ENCODE measurements at places on chromosomes 2 and 18.

GRCh38 chr18:40489301-40489700 lies 1465.7 kb upstream of the PIK3C3 start:
- no peak for DNase-seq

DNA sequence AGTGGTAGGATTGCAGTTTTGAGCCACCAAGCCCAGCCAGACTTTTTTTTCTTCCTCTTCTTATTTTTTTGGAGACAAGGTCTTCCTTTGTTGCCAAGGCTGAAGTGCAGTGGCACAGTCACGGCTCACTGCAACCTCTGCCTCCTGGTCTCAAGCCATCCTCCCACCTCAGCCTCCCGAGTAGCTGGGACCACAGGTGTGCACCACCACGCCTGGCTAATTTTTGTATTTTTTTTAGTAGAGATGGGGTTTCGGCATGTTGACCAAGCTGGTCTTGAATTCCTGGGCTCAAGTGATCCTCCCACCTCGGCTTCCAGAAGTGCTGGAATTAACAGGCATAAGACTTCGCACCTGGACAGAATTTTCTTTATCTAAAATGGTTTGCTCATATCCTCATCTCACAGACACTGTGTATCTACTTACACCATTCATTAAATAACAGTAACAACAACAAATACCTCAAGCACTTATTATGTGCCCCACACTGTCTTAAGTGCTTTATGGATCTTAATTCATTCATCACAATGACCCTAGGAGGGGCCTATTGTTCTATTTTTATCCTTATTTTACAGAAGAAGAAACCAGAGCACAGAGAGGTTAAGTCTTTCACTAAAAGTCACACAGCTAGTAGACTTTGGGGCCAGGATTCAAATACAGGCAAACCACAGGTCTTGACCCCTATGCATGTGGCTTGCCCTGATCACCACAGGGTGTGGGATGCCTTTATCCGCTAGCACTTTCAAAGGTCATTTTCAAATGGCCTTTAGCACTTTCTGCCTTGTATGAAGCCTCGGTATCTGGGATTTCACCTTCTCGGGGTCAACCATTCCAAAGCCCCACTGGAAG lies 39.6 kb downstream of the MYCN start:
- DNase-seq = no peak

GRCh38 chr2:31051258-31052140 lies 86.7 kb downstream of the GALNT14 start:
- no peak for DNase-seq

DNA sequence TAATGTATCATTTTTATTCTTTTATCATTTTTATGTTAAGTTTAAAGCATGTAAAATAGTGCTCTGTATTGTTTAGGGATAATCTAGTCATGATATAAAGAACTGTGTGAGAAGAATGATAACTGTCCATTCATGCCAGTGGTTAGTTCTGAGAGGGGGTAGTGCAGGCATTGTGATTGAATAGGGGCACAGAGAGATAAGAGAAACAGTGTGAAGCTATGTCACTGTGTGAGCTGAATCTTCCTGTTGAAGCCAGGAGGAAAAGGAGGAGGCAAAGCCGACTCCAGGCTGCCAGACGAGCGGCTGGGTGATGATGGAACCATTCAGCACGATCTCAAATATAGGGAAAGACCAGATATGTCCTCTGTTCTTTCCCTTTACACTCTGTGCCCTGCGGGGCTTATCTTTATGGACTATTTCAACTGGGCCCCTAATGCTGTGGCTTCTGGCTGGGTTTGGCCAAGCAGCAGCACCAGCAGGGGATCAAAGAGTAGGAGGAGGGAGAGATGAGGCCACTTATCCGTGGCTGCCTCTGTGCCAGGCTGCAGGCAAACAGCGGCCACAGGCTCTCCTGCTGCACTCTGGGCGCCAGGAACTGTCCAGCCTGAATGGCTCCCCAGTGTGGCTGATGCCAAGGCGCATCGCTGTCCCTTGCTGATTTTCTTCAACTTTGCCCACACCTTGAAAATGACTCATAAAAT lies 128.0 kb downstream of the SPP2 start:
- DNase-seq = no peak

DNA sequence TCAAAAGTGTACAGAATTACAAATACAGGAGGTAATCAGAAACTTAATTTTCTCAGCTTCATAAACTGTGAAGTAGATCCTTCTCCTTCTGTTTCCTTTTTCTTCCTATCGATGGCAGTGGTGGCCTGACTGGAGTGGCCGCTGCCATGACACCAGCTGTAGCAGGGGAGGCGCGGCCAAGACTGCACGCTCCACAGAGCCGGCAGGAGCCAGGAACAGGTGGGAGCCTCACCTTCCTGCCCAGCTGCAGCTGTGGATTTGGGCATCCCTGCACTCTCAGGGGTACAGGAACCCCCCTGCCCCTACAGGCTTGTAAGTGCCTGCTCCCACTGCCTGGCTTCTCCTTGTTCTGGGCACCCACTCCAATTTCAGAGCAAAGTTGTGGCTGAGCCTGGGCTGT lies 76.1 kb downstream of the EPB41L3 start:
- DNase-seq = no peak

GRCh38 chr2:6917761-6918421 lies 679 bp downstream of the RNF144A start:
- peak; percentile 26 for DNase-seq

DNA sequence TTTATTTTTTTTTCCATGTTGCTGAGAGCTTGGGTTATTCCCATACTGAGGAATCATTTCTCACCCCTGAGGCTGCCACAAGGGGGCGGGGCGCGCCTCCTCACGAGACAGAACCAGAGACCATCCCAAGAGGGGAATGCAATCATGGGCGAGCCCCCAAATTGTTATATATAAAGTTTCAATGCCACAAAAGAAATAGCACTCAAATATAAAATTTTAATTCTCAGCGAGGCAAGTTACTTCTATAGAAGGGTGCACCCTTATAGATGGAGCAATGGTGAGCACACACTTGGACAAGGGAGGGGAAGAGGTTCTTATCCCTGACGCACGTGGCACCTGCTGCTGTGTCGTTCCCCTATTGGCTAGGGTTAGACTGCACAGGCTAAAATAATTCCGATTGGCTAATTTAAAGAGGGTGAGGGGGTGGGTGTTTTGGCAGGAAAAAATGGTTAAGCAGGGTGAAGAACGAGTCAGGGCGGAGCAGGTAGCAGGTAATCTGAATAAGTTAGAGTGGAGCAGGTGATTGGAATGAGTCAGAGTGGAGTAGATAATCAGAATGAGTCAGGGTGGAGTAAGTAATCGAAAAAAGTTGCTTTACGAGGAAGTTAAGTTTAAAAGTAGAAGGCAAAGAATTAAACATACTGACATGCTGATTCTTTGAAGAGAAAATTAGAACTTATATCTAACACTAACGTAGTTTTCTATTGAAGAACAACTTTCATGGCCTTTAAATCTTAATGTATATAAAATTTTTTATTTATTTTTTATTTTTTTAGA lies 177.5 kb downstream of the MTCL1 start:
- no peak for DNase-seq

Data from activated naive CD4-positive, alpha-beta T cell (primary cell).